Endothelial cell of umbilical vein (primary cell): ENCODE measurements at places on chromosomes 4 and X.

GRCh38 chr4:5037553-5038551, 13.4 kb upstream of the STK32B start:
- DNase-seq = peak; percentile 83

- no peak for DNase-seq
Measured at GRCh38 chr4:82645936-82646565, 84.3 kb upstream of the TMEM150C start.

GRCh38 chr4:82666970-82667665, 105.3 kb upstream of the TMEM150C start:
- no peak for DNase-seq

GRCh38 chr4:174596513-174596912, 74.2 kb upstream of the HPGD start:
- DNase-seq = no peak

DNA sequence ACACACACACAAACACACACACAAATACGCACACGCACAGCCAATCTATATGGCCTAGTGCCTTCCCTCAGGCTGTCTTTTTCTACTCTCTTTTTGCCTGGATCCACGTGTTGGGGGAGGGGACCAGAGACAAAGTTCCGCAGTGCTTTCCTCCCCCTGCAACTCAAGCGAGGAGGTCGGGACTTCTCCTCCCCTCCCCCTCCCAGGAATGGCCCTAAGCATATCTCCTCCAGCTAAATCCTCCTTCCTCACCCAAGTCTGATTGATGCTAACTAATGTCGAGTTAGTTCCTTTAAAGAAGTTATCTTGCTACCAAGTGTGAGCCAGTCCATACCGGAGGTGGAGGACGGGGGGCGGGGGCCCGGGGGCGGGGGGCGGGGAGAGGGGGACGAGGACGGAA, 141.2 kb upstream of the ZIC3 start:
- DNase-seq = no peak

DNA sequence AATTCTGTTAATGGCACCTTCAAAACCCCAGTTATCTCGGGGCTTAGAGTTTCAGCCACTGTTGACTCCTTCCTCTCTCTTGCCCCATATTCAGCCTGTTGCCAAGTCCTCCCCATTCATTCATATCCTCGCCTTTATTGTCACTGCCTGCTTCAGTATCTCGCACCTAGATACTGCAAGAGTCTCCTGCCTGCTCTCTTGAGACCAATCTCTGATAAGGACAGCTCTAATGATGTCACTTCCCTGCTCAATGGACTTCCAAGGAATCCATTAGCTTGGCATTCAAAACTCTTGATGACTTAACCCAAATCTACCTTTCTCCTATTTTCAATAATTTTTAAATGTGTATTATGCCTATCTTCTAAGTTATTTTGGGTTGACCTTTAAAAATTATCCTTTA, 1.1 kb upstream of the UBE2A start:
- DNase-seq = no peak

DNA sequence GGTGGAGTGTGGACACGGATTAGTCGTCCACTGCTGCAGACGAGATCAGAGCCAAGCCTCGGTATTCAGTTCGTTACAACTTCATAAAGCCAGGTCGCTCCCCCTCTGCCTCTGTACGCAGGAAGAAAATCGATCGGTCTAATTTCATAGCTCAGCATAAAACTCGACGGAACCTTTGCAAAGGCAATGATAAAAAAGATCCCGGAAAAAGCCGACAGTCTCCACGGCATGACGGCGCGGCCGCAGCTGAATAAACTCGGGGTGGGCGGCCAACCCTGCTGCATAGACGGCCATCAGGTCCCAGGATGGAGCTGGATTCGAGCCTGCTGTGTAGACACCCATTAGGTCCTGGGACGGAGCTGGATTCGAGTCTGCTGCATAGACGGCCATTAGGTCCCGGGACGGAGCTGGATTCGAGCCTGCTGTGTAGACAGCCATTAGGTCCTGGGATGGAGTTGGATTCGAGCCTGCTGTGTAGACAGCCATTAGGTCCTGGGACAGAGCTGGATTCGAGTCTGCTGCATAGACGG, 113.8 kb upstream of the PPP2R3B start:
- DNase-seq = no peak

DNA sequence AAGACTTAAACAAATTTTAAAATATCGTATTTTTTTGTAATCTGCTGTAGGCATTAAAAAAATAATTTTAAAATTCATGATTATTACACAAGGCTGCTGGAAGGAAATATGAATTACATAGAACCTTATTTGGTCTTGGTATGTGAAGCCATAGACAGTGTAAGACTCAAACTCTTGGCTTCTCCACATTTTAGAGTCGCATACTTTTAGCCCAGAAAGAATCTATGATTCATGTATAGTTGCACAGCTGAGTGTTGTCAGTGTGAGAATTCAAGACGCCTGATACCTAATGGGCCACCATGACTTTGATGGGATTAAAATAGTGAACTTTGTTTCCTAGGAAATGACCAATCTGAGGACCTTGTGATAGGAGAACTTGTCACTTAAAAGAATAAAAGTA, 1.4 kb downstream of the INTU start:
- DNase-seq = no peak

DNA sequence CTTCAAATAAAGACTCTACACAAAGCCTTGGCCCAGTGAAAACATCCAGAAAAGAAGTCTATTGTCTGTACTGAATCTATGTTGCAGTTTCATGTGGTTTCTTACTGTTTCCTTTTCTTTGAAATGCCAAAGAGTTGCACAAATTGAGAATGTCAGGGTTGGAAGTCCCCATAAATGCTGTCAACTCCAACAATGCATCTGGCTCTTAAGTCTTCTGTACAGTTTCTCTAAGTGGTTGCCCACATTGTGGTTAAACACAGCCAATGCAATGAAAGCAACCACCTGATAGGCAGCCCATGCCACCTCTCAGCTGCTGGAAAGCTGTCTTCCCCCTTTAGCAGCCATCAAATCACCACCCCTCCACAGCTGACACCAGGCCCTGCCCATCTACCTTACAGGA, 67.2 kb upstream of the C1GALT1C1 start:
- no peak for DNase-seq

DNA sequence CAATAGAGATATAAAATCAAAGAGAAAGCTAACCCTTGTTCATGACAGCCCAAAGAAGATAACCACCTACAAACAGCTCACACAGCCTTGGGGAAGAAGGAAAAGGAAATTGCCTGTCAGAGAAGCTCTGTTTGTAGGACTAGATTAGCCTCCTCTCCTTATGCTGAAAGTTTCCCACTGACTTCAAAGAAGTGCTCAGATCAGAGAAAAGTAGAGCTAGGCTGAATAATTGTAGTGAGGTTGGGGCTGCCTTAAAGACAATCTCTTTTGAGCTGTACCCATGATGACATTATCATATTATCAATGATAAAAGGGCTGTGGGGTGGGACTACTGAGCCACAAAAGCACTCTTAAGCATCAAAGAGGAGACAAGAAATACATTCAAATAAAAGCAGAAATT, 223.0 kb upstream of the GALNT7 start:
- no peak for DNase-seq

DNA sequence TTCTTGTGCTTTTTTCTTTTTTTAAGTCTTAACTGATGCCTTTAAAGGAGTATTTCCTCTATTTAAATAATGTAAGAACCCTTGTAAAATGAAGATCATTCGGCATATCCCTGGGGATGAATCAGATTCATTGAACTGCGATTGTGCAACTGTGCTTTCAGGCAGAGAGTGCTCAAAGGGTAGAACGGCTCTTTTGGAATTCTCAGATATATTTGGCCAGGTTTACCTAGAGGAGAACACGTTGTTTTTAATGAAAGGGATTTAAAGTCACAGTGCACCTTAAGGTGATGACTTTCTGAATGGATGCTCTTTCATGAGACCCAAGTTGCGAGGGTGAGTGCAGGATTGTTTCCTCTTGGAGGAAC, 51.6 kb upstream of the ELOVL6 start:
- no peak for DNase-seq

- no peak for DNase-seq
Measured at GRCh38 chrX:3680459-3680858, 33.0 kb downstream of the PRKX start.

- no peak for DNase-seq
Measured at GRCh38 chrX:154382483-154383069, 3.5 kb downstream of the EMD start.

GRCh38 chr4:147589586-147589985, 27.6 kb upstream of the TMEM184C start:
- no peak for DNase-seq

DNA sequence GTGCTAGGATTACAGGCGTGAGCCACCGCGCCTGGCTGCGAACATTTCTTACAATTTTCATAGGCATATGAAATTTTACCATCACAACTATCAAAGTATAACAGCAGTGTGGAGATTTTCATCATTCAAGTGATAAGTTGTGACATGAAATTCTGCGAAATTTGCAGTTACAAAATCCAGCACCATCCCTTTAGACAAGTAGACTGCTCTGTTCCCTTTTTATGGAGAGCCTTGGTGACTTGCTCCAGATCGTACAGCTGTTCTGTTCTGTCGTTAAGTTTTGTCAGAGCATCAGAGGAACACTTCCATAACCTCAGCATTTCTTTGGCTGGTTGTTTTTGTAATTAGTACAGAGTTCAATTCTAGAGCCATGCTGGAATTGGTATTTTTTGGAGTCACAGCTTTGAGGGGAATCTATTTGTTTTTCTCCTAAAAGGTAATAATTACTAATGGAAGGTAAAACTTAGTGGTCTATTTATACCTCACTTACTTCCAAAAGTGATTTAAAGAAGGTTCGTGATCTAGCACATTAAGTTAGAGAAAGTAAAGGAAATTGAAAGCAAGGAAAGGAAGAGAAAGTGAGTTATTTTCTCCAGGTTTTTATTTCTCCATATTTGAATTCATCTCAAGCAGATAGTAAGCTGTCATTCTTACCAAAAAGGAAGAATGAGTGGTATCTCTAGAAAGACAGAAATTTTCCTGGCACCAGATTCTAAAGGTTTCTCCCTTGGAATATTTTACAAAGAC, 22.1 kb downstream of the ZRSR2 start:
- DNase-seq = no peak
